ENCODE measurements at places on chromosomes 3 and 15.

- ATAC-seq, result no peak
These were observed 55.8 kb downstream of the SHOX2 start for GRCh38 chr3:158050461-158050860.

GRCh38 chr3:67077656-67078055, 79.5 kb downstream of the KBTBD8 start:
- peak; percentile 33 for ATAC-seq

- ATAC-seq, result no peak
These were observed 130.1 kb upstream of the STAC start for GRCh38 chr3:36250191-36250590.

DNA sequence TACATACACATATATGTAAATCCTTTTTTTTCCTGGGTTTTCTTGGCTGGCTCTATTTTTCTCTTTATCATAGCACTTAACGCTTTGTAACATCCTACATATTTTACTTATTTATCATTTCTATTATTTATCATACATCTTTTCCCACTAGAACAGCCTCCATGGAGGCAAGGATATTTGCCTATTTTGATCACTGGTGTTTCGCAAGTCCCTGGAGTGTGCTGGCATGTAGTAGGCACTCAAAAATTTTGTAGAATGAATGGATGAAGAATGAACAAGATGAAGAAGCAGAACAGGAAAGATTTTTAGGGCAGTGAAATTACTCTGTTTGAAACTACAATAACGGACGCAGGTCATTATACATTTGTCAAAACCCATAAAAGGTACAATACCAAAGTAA, 83.0 kb upstream of the PTX3 start:
- no peak for ATAC-seq

GRCh38 chr3:188084752-188085583, 69.0 kb upstream of the LPP start:
- no peak for ATAC-seq

GRCh38 chr15:31214864-31215489, 111.7 kb upstream of the KLF13 start:
- ATAC-seq, result no peak

- peak; percentile 13 for ATAC-seq
These were observed 161.1 kb upstream of the TBL1XR1 start for GRCh38 chr3:177358091-177358976.

- no peak for ATAC-seq
These were observed 117.5 kb downstream of the OPA1 start for GRCh38 chr3:193710286-193711165.

DNA sequence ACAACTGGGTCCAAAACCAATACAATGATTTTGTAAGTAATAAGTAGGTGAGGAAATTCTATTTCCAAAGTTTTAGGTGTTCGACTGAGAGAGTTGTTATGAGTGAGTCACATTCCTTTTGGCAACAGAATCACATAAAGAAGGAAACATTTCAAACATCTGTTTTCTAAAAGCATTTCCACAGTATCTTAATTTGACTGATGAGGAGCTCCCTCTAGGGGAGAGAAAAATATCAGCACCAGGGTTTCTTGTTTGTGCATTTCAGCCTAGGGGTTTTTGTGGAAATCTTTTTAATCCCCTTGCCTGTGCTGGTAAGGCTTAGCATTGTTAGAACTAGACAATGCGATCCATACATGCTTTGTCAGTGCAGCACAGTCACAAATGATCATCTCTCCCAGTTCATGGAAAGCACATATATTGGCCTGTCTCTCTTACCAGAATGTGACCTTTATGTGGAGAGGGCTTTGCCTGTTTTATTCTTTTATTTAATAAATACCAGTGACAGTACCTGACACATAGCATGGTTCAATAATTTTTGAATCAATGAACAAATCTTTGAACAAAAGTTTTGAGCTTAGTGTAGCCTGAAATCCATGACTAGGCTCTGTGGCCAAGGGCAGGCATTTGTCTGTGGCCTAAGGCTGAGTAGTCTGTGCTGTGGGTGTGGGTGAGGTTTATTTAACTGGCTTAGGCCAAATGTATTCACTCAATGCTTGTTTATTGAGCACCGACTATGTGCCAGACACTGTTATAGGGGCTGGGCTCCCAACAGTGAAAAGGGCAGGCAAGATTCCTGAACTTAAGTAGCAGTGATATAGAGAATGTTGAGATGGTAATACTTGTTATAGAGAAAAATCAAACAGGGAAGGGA, 21.1 kb upstream of the IQCF6 start:
- ATAC-seq, result no peak

DNA sequence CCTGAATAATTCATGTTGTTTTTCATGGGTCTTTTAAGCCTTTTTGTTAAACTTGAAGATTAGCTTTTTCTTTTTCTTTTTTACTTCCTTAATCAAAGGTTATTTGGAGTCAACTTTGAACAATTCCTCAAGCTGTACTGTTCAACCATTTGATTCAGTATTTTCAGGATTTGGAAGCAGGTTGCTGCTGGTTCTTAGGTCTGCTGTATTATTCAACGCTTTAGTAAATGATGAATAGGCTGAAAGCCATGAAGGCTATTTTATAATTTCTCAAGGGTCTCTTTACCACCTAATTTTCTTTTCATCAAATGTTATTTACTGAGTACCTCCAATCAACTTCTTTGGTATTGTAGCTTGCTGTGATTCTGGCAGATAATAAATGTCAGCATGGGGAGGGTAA, 45.8 kb upstream of the KBTBD8 start:
- ATAC-seq, result no peak

GRCh38 chr3:149581681-149582370, 76.0 kb downstream of the WWTR1 start:
- ATAC-seq, result no peak

GRCh38 chr15:64776402-64776786, 1.0 kb upstream of the RBPMS2 start:
- ATAC-seq, result no peak

DNA sequence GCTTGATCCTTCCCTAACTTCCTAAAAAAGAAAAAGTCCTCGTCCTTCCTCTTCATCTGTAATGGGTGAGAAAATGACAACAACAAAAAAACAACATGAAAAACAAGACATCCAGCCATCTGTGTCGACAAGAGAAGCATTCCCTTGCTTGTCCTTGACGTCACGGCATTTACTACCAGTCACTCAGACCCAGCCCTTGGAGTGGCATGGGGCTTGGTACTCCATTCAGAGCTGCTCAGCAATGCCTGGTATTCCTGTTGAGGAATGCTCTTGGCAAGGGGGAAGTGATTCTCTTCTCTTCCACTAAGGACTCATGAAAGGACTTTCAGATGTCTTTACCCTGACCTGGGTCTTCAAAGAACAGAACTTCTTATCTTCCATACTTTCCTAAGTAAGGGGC, 339.7 kb upstream of the RASGRP1 start:
- no peak for ATAC-seq

- peak; percentile 66 for ATAC-seq
These were observed 769 bp downstream of the C2CD4A start for GRCh38 chr15:62067448-62068044.

DNA sequence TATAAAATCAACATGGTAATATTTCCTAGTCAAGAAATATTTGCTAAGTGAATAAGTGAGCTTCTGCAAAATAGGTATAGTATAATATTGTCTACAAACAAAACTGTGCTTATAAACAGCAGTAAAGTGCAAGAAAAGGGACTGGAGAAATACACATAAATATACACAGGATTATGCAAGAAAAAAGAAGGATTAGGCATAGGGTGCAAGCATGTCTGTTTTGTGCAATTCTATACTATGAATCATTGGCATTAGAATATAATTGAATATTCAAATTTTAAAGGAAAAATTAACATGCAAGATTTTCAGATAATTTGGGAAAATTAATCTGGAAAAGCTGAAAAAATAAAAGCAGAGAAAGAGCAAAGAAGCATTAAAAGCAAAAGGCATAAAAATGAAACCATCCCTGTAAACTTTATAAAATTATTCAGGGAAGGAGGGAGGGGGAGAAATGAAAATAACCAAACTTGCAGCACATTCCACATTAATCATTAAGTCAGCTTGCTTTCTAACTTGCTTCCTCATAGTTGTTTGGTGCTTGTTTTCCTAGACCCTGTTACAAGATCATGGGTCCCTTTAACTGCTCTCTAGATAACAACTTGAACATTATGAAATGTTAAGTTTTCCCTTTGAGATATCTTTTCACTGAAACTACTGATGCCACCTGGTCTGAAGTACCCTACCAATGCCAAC, 147.4 kb upstream of the STAC start:
- no peak for ATAC-seq

DNA sequence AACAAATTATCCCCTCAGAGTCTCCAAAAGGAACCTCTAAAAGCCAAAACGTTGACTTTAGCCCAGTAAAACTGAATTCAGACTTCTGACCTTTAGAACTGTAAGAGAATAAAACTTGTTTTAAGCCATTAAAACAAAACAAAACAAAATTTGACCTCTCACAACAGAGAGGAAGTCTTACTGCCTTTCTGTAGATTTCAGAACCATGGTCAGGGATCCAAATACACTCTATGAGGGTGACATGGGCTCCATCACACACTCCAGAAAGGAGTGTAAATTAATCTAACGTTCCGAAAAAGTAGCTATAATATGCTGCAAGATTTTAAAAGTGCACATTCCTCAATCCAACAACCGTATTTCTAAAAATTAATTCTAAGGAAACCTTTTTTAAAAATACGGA, 19.2 kb upstream of the RPL14 start:
- ATAC-seq, result no peak

- no peak for ATAC-seq
These were observed 221.6 kb downstream of the PLOD2 start for GRCh38 chr3:145939431-145939830.
